ENCODE measurements at places on chromosomes 2 and 18. TPM values are rescaled to one million over a fixed set of nuclear protein-coding genes. Genes with fewer than 3 reads are reported as not detected.

ALLC gene
- total RNA-seq: not detected

QPCT gene
- total RNA-seq: 0.77 TPM

DNA sequence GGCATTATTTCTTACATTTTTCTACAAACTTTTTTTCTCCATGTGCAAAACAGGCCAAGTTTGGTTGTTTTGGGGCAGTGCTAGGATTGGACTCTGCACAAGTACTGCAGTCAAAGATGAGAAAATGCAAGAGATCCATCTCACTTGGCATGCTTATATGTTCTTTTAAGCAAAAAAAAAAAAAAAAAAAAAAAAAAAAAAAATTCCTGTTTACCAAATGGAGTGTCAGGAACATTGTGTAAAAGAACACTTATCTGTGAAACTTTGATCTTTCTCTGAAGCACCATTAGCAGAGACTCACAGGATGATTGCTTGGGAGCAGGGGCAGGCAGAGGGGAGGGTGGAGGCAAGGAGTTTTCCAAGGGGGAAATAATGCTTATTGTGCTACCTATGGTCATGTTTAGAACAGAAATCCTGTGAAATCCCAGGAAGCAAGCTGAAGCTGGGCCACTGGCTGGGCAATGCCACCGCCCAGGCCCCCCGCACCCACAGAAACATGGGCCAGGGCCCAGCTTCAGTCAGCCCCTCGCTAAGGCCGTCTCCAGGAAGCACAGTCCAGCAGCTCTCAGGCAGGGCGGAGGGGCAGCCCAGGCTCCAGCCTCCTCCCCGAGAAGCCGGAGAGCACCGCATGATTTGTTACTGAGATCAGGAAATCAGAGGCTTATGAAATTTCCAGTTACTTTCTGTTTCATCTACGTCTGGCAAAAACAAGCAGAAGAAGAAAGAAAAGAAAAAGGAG, 229.4 kb downstream of the ZNF516 start:
- peak; percentile 55 for DNase-seq

DNA sequence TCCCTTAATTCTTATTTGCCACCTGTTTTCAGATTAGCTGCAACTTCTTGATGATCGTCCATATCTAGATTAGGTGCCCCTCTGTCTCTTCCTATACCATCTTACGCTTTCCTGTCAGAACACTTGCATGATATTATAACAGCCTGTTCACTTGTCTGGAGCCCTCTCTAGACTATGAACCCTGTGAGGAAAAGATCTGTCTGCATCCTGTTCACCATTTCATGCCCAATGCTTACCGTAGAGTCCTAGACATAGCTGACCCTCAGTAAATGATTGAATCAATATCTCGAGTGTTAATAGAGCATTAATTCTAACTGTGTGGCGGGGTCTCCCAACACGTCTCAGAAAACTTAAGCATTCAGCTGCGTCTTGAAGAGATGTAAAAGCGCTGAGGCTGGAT, 31.8 kb upstream of the TMEM17 start:
- DNase-seq: no peak

GRCh38 chr2:107936433-107937359, 49.6 kb upstream of the SLC5A7 start:
- DNase-seq: no peak

GRCh38 chr2:75002007-75002406, 43.6 kb downstream of the POLE4 start:
- DNase-seq: no peak

GRCh38 chr2:232463701-232464543, 8.0 kb downstream of the ALPI start:
- no peak for DNase-seq

DNA sequence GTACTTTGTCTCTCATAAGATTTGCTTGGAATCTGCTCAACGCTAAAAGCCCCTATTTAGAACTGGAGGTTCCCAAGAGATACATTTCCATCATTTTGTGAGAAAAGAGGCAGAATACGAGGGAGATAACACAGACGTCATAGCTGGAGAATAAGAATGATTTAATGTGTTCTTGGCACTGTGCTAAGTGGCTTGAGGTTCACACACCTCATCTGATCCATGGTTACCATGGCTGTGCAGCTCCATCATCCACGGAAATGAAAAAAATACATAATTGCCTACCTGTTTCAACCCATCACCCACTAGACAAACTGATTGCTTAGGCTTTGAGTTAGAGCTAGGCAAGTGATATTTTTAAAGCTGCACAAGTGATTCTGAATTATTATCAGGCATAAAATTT, 227.6 kb downstream of the SLC8A1 start:
- DNase-seq: no peak

GRCh38 chr2:211545582-211545981, 989.2 kb downstream of the CPS1 start:
- no peak for DNase-seq

- peak; percentile 44 for DNase-seq
Measured at GRCh38 chr18:11955239-11956029, 25.9 kb upstream of the IMPA2 start.

GRCh38 chr2:85368921-85369320, 14.4 kb downstream of the ELMOD3 start:
- DNase-seq: no peak

DNA sequence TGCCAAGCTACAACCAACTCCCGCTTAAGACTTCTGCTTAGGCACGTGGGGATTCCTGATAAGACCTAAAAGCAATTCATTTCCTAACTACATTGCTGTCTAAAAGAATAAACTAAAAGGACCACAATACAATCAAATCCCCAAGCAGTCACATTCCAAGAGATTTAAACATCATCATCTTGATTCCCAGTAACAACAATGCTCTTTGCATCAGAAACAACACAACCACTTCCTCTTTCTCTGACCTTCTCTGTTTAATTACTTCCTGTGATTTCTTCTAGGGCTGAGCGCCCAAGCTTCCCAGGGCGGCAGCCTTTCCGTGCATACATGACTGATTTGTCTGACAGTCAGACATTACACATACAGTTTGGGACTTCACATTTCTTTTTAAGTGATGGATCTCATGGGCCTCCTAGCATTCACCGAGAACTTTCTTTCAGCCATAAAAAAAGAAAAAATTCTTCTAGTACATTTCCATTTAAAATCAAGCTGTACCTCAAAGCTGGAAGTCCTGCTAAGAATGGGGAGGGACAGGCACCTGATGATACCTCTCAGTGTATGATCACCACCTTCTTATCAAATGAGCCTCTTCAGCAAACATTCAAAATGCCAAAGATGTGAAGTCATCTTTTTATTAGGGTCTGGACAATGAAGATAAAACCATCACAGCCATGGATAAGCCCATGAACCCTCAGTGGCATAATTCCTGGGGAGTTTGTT, 11.5 kb downstream of the SPRED2 start:
- DNase-seq: no peak

DNA sequence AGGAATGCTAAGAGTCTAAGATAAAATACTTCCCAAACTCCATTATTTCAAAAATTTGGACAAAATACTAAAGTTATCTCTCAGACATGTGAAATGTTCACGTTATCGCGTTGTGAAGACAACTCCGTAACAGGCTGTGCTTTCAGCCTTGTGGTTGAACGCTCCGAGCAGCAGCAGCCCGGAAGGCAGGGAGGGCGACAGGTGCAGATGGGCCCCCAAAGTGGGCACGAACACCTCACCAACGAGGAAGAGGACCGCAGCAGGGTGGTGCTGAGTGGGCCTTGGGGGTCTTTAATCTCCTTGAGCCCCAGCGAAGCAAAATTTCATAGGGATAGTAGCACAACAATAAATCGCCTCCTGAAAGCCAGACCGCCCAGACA, 1.0 kb upstream of the FAM110C start:
- no peak for DNase-seq

Measured in left ventricle myocardium superior (tissue), 1 donor.